Activated CD8-positive, alpha-beta T cell treated with anti-CD3 and anti-CD28 coated beads for 36 hours (primary cell): ENCODE measurements at places on chromosomes 3 and 15. TPM values are rescaled to one million over a fixed set of nuclear protein-coding genes. Genes with fewer than 3 reads are reported as not detected.

DNA sequence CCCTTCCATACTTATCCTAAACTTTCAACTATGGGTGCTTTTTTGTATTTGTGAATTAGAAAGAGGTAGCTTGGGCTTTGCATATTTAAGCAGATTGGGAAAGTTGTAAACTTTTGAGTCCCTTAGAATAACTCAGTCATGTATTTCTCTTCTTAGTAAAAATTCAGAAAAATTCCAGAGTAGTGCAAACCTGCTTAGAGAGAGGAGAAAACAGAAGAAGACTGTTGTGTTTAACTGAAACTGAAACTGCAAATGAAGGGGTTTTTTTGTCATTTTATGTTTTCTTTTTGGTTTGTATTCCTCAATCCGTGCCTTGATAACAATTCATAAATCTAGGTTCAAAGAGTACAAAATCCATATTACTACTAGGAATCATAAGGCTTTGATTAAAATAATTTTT lies 31.3 kb downstream of the CD200 start:
- DNase-seq = no peak

DNA sequence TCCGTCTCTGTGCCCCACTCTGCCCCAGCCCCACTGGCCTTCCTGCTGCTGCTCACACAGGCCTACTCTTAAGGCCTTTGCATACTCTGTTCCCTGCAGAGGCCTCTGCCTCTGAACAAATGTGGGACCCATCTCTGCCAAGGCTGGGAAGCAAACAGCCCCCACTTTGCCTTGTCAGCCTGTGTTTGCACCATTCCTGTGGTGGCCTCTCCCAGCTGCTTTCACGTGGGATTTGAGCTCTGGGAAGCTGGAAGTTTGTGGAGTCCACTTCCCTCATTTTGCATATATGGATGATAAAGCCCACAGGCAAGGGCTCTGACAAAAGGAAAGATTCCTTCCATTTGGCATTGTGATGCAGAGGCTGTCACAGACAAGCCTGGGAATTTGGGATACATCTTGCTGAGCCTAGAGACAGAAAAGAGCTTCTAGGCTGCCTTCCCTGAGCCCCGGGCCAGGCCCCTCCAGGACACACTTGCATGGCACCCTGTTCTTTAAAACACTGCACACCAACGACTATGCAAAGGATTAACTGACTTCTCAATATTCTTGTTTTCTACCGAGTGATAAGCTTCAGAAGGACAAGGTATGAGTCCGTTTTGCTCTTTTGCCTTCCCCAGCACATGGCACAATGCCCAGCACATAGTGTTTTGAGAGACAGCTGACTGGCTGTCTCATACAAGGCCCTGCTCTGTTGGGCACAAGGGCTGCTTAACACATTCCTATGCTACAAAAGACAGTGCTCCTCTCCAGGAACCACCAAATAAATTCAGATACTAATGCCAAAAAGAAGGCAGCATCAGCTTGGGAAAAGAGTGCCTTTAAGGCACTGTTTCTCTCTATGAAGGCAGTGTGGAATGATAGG lies 120.7 kb upstream of the TOPAZ1 start:
- no peak for DNase-seq

- no peak for DNase-seq
Measured at GRCh38 chr15:47504624-47505256, 212.6 kb upstream of the SEMA6D start.

DNA sequence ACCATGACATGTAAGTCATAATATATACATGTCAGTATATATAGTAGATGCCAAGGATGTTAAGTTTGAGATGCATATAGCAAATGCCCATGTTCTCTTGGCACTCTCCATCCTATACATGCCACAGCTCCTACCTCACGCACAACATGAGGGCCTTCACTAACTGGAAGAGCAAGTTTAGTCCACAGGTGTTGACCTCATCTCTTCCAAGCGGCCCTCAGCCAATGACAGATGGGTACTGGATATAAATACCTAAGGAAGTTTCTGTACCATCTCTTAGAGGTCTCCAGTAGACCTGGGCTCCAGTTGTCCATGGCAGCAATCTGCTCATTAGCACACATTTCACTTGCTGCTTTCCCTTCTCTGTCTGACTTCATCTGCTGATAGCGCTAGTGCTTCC lies 43.3 kb upstream of the CMC1 start:
- DNase-seq = no peak

- DNase-seq = no peak
Measured at GRCh38 chr3:139226731-139227130, 117.1 kb upstream of the MRPS22 start.

GRCh38 chr3:197545571-197545970 lies 10.2 kb downstream of the BDH1 start:
- DNase-seq = no peak

DNA sequence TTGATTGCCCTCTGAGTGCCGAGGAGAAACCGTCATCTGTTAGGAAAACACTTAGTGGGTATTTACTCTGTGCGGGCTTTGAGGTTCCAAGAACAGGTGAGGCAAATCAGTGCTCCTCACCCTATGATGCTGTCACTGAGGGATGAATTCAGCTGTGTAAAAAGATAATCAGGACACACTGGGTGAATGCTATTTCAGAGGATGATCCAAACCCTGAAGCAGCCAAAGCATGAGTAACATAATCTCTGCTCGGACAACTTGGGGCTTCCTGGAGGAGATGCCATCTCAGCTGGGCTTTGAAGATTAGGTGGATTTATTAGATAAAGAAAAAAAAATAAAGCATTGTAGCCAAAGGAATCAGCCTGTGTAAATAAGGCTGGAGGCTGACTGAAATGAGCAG lies 10.5 kb upstream of the GADL1 start:
- no peak for DNase-seq

- no peak for DNase-seq
Measured at GRCh38 chr3:37852771-37853170, 8.9 kb upstream of the CTDSPL start.

The LRRC31 gene
- not detected for total RNA-seq

The LRRC3B gene
- total RNA-seq = not detected

The CCDC13 gene
- total RNA-seq = 0.29 TPM
